ENCODE measurements at places on chromosomes 1 and 21.

DNA sequence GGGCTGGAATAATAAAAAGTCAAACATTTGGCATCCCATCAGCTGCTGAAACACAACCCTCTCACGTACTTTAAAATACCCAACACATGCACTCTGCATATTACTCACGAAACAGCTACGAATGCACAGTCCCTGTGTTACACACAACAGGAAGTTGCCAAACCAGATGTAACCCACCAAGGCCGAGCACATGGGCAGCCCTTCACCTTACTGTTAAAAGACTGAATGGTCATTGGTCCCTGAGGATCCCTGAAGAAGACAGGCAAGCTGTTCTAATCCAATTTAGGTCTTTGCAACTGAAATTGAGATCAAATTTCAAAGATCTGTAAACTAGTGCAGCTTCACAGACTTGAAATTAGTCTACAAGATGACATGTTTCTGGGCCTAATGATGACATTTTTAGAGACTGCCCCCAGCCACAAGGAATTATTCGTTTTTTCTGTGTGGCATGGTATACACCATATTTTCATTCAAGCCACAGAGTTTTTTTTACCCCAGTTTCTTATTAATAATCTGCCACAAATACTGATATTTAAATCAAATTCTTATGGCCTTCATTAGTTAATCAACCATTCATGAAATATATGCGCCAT lies 25.6 kb upstream of the IER5 start:
- DNase-seq: no peak

GRCh38 chr1:217563179-217563578 lies 67.7 kb downstream of the GPATCH2 start:
- DNase-seq: no peak

- DNase-seq: peak; percentile 6
These were observed 427.4 kb upstream of the NCAM2 start for GRCh38 chr21:20570824-20571232.

DNA sequence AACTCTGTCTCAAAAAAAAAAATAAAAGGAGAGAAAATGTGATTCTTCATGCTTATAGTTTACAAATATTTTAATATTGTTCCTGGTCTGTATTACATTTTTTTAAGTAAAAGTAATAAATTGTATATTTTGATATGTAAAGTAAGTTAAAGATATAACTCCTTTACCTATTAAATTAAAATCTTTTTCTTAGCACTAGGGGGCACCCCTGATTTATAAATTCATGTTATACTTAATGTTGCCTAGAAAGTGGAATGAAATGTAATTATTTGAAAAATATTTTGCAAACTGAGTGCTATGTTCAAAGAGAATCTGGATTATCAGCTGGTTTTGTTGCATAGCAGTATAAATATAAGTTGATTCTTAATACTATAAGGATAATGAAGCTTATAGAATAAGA lies 49.2 kb downstream of the RALGPS2 start:
- DNase-seq: no peak

DNA sequence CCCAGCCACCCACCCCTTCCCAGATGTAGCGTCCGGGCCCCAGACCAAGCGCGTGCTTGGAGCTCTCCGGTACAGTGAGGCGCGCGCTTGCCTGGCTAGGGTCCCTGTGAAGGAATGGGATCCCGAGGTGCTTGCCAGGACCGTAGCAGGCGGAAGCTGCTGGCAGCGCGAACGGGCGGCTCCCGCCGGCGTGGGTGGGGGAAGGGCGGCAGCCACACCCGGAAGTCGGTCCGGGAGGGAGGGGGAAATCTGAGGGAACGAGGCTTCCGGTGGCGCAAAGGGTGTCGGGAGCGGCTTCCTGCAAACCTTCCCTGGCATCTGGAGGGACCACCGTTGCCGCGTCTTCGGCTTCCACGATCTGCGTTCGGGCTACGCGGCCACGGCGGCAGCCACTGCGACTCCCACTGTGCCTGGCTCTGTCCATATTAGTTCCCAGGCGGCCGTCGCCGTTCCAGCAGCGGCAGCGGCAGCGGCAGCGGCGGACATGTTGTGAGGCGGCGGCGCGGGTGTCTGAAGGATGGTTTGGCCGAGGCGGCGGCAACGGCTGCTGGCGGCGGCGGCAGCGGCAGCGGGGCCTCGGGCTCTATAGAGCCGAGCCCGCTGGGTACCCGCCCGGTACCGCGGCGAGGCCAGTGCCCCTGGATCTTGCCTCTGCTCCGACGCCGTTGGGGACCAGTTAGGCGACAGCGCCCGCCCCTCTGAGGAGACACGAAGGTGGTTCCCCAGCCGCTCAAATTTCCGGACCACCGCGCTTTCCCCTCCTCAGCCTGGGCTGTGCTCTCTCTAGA lies at the start of gene DR1:
TSS of gene DR1 (plus strand) at position 275 of the 788 bp plus-strand sequence. CDS start 739 bp downstream, outside the sequence.
- DNase-seq: peak; percentile 88

- no peak for DNase-seq
These were observed 11.8 kb downstream of the TP73 start for GRCh38 chr1:3663999-3664699.

GRCh38 chr1:172874950-172875349 lies 175.8 kb downstream of the TNFSF18 start:
- DNase-seq: no peak

DNA sequence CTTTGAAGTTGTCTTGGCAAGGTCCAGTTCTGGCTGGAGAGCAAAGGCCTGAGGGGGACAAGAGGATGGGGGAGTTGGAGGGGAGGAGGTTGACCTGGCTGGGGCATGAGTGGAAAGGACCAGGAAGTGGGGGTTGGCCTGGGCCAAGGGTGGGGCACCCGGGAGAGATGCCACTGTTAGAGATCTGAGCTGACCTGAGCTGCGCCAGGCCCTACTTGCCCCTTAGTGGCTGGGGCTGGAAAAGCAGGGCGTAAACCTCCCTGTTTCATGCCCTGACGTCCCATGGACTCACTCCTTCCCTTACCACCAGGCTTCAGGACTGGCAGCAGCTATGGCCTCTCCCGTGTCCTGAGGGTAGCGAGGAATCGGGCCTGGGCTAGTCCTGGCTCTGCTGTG lies 16.9 kb downstream of the FAAH start:
- DNase-seq: no peak
